ENCODE measurements at places on chromosomes 12 and 14.

DNA sequence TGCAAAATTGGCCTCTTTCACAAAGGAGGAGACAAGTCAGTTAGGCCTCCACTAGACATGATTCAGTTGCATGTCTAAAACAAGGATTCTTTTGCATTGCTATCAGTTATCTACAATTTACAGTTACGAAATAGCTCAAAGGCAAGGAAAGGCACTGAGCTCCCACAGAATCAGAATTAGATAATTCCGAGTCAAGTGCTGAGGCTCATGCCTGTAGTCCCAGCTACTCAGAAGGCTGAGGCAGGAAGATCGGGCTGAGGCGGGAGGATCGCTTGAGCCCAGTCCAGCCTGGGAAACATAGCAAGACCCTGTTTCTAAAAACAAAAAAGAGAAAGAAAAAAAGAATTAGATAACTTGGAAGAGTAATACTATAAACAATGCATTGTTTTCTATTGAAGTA is 12.3 kb upstream of the RTRAF start:
- DNase-seq: no peak

DNA sequence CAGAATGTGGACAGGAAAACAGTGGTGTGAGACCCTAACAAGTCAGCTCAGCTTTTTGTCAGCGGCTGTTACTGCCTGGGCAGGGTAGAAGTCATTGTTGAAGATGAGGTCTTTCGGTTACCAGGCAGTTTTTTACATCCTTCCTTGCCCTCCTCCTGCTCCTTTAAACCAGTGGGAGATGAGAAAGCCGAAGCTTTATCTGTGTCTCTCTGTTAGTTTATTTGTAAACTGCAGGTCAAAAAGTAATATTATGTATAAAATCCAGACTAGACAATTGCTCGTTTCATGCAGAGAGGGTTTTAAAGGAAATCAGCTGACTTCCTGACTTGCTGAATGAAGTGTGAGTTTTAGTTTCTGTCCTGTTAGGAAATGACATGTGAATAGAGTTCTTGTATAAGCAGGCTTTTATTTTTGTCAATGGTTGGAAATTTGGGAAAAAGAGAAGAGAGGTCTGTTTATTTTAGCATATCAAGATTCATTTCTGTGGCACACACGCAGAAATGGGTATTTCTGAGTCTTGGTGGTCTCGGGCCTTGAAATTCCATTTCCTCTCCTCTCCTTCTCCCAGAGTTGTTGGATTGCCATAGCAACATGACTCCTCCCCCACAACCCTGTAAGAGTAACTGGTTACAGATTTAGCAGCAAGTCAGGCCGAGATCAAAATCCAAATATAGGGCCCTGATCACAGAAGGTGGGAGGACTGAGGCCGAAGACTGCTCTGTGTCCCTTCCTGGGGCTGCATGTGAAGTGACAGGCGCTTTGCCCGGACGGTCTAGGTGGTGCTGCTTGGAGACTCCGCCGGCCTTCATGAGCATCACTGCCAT is 60.8 kb downstream of the SAMD4A start:
- no peak for DNase-seq

- DNase-seq: no peak
Measured at GRCh38 chr12:55499810-55500252, 7.7 kb downstream of the OR6C68 start.

DNA sequence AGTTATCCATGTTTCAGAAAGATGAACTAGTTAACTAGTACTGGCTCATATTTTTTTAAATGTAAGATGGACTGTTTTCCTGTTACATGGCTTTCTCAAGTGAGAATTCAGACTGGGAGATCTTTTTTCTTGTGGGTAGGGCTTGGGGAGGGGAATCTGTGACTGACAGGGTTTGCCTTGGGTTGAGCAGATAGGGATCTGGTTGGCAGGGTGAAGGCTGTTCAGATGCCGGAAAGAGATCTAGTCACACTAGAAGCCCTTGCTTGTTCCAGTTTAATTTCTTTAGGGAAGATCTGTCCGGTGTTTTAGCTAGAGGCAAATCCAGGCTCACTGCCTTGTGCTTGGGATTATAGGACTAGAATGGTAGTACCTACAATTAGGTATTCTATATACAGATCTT is 63.2 kb downstream of the FBXO33 start:
- DNase-seq: no peak

GRCh38 chr14:45249856-45250575 is 3.0 kb downstream of the MIS18BP1 start:
- no peak for DNase-seq

- no peak for DNase-seq
Measured at GRCh38 chr12:68240079-68240478, 13.3 kb downstream of the IL22 start.
